ENCODE measurements at places on chromosomes 7 and 10.

DNA sequence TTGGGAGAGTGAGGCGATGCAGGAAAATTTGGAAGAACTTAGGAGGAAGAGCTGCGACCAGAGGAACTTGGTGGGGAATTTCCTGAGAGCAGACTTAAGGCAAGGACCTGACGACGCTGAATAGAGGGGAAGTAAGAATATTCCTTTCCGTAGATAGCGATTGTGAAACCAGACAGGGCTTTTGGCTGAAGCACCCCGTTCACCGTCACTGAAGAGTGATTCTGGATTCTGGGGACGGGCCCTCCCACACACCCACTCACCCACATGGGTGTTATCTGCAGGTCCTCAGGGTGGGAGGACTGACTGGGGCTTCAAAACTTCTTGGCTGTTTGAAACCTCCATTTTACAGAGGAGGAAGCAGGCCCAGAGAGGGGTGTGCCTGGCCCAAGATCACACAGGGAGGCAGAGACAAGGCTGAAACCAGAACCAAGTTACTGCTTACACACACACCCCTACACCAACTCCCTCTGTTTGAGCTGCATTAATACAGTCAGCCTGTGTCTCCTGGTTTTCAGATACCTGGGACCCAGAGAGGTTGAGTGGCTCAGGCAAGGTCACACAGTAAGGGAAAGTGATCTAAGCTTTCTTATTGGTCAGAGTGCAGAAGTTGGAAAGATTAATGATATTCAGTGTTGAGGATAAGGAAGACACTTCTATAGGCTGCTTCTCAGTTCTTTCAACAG lies 37.2 kb upstream of the CDH23 start:
- DNase-seq = peak; percentile 52

DNA sequence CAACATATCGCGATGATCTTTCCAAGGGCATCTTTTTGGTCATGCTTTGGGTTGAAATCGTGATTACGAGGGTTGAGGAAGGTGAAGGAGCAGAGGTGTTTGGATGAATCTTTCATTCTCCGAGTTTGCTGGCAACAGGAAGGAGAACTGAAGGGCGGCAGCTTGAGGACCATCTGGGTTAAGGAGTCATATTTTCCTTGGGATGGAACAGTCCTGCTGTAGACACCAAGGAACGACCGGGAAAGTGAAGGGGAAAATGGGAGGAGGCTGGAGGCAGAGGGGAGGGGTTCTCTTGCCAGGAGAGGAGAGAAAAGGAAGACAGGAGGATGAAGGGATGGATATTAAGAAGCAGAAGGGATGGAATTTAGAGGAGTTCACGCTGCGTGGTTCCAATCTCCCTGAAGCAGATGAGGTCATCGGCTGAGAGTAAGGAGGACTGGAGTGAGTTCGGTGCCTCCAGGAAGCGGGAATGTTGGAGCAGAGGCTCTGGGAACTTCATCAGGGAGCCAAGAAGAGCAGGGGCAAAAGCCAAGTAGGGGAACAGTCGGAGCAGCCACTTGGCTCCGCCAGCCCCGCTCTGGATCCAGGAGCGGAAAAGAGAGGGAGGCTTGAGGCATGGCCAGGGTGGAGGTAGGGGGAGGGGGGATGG lies 116.6 kb upstream of the GALNT17 start:
- DNase-seq = no peak

DNA sequence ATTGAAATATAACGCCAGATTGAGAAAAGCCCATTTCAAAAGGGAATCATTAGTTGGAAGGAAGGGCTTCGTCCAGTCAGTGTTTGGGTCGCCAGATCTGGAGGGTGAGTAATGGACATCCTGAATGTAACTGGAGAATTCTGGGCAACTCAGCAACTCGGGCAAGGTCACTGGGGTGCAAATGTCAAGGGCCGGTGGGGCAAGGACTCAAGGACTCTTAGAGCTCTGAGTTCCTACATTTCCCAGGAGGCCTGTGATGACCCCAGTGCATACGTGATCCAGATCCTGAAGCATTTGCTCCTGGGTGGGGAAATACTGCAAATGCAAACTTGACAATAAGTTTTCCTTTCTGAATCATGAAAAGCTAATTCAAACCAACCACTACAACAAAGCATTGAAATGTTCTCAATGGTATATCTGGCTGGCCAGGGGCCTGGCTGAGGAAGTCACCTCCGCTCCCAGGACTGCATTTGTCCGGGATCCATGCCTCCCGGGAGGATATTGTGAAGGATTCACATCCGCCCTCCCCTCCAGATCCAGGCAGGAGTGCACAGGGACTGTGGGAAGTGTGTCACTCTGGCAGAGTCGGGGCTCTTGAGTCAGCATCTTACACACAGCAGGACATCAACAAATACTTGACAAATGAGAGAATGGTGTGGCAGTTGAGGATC lies 164.0 kb downstream of the FANK1 start:
- DNase-seq = no peak

- DNase-seq = no peak
These were observed 279.9 kb upstream of the NEBL start for GRCh38 chr10:21176934-21177480.

All from GM12891 (cell line).